ENCODE measurements at places on chromosomes 1 and 21.
A peak's percentile ranks its signal among the peaks of the same experiment; 100 is the strongest.

GRCh38 chr1:214506972-214507431 lies 44.4 kb downstream of the PTPN14 start:
- DNase-seq: no peak

- DNase-seq: no peak
Measured at GRCh38 chr1:36797761-36798160, 236.6 kb downstream of the GRIK3 start.

GRCh38 chr1:21782349-21782867 lies 541 bp downstream of the USP48 start:
- peak; percentile 74 for DNase-seq

DNA sequence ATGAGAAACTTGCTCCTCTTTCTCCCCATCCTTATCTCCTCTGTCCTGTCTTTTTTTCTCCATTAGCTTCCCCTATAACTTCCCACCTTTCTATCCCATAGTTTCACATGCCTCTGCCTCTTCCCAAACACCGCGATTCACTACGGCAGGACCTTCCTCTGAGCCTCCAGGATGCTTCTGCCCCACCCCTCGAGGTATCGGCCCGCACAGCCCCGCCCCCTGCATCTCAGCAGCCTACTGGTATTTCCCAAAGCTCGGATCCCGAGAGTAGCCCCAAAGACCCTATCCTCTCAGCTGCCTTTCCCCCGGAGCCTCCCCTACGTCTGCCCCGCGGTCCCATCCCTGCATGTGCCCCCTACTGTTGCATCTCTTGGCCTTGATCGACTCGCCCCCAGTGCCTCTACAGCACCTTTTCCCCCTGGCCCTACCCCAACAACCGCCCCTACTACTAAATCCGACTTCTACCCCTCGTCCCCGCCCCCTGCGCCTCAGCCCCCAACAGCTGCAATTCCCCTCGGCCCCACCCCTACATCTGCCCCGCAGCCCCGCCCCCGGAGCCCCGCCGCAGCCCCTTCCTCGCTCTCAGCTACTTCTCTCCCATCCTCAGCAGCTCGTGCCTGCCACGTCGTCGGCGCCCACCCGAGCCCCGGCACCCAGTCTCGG lies 512 bp downstream of the PIAS3 start:
- DNase-seq: no peak

DNA sequence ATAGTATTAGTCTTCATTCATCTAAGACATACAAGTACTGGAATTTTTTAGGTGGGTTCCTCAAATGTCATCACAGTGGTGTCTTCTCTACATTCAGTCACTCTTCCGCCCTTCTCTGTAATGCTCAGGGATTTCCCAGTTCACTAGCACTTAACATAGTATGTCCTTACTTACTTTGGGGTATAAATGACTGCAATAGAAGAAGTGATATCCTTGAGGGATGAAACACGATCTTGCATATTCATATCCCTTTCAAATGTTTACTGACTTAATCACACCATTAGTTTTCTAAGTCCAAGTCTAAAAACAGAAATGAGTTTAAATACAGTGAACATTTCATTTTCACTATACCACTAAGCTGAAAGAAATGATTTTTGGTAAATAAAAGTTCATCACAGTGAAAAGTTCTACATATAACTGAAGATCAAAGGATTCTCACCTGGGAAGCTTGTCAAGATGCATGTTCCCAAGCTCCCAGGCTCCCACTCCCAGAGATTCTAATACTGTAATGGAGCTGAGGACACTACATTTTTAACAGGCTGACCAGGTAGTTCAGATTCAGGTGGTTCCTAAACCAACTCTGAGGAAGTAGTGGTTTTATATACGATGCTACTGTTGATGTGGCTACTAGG lies 29.7 kb downstream of the MRPL39 start:
- DNase-seq: no peak

GRCh38 chr21:39311164-39311563 lies 2.3 kb downstream of the BRWD1 start:
- DNase-seq: no peak

GRCh38 chr1:34790985-34791384 lies 1.8 kb upstream of the GJA4 start:
- no peak for DNase-seq

- no peak for DNase-seq
Measured at GRCh38 chr1:233587196-233587595, 26.7 kb upstream of the KCNK1 start.

GRCh38 chr1:3900150-3900968 lies at the start of gene C1orf174:
Gene C1orf174, minus strand, starts transcription at chr1:3900272. Its CDS starts 86 bp downstream, at chr1:3900186.
- DNase-seq: peak; percentile 99

Data from bone marrow (tissue), 2 donors.